Fibroblast of skin of abdomen (primary cell): ENCODE measurements at places on chromosomes 5 and 9.
A peak's percentile ranks its signal among the peaks of the same experiment; 100 is the strongest.

DNA sequence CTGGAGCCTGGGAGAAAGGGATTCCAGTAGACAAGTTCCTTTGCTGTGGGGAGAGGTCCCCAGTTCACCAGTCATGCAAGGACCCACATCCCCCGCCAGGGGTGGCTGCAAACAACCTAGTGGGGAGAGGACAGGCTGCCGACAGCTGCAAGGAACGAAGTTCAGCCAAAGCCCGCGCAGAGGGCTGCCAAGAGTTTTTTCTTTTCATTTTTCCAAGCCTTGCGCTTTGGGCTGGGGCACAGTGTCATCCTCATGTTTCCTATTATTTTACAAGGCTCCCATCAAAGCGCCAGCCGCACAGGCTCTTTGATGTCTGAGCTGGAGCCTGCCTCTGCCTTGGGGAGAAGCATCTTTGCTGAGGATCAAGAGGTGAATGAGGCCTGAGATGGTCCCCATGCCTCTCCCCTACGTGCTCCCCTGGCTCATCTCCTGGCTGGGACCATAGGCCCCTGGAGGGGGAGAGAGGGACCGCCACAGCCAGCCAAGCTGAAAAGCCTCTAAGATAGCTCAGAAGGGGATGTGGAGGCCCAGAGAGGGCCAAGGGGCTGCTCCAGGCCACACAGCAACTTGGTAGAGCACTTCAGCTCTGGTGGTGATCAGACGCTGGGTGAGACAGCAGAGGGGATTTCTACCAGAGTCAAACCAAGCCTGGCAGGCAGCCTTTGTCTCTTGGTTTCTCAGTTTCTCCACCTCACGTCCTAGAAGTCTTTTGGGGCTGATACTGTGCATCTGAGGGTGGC, 50.4 kb upstream of the SYNPO start:
- peak; percentile 73 for DNase-seq

- DNase-seq = no peak
Observed at GRCh38 chr9:3491450-3491849, 34.4 kb downstream of the RFX3 start.

GRCh38 chr9:133963166-133963565, 29.0 kb downstream of the VAV2 start:
- DNase-seq = no peak

- DNase-seq = no peak
Observed at GRCh38 chr5:107661038-107661649, 9.6 kb downstream of the EFNA5 start.

GRCh38 chr9:120970244-120970643, 43.6 kb upstream of the TRAF1 start:
- peak; percentile 9 for DNase-seq

DNA sequence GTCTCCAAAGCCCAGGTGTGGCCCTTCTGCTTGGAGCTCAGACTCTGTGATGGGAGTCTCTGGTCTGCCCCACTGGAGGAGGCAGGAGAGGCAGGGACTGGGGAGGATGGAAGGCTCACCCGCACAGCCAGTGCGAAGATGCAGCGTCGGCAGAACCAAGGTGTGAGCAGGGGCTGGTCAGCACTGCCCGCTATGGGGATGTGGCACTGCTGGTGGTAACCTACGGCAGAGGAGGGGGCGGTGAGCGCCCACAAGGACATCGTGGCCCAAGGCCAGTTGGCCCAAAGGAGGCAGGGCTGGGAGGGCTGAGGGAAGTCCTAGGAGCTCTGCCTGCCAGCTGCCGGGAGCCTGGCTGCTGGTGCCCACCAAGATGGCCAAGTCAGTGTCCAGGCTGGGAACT, 7.3 kb downstream of the PHF19 start:
- DNase-seq = no peak

GRCh38 chr5:13316176-13316575, 628.3 kb downstream of the DNAH5 start:
- no peak for DNase-seq

- DNase-seq = no peak
Observed at GRCh38 chr9:29714860-29715259, 2141.6 kb upstream of the C9orf72 start.

GRCh38 chr5:116566251-116566650, 8.4 kb downstream of the SEMA6A start:
- no peak for DNase-seq

DNA sequence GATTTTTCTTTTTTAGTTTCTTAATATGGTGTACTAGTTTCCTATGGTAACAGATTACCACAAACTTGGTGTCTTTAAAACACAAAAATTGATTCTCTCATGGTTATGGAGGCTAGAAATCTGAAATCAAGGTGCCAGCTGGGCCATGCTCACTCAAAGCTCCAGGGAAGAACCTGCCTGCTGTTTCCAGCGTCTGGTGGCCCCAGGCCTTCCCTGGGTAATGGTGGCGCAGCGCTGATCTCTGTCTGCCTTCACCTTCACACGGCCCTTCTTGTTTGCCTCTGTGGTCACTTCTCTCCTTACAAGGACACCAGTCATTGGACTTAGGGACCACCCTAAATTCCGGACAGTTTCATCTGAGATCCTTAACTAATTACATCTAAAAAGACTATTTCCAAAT, 70.5 kb upstream of the GFPT2 start:
- DNase-seq = no peak

DNA sequence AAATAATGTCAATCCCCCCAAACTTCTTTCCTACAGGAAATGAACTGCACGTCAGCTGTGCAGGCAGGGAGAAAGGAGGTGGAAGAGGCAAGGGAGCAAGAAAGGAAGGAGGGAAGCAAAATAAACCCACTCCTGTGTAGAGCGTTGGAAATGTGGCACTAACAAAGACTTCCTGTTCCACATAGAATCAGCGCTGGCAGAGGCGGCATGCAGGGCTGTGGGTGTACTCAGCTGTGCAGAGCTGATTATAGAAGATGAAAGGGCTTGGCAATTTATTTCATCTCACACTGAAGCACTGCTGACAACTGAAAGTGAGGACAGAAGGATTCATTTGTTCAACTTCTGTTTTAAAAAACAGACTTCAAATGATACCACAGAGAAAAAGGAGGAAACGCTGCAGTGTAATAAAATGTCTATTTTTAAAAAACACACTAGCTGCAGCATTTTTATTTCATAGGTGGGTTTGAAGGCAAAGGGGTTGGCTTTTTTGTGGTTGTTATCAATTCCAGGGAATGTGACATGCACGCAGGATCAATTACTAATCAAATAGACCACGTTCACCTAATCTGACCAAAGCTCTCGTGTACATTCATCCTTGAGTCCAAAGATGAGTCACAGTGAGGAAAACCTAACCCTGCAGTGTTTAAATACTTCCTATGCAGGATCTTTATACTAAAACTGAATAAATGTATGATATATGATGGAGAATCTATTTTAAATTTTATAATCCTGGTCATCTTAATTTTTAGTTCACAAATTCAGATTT, 583.5 kb downstream of the ZNF608 start:
- DNase-seq = peak; percentile 26

DNA sequence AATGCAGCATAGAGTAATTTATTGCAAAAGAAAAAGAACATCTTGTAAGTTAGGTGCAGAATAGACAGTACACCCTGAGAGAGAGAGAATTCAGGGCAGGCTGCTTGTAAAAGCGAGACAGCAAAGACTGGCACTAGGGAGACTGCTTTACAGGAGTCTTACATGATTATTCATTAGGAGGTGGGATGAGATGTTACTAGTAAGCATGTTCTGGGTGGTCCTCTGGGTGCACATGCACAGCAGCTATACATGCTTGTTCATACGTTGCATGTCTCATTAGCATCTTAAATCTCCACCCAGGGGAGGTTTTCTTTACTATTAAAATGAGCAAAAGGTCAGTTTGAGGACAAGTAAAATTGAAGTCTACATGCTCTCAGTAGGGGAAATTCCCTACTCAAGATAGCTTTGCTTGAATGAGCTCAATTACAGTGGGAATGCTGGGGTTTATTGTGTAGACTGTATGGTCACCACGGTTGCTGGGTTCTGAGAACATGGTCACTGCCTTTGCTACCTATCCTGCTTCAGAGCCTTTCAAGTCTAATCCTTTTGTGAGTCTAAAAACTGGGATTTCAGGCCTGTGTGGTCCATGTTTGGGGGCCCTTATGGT, 60.6 kb downstream of the RGS7BP start:
- DNase-seq = no peak

DNA sequence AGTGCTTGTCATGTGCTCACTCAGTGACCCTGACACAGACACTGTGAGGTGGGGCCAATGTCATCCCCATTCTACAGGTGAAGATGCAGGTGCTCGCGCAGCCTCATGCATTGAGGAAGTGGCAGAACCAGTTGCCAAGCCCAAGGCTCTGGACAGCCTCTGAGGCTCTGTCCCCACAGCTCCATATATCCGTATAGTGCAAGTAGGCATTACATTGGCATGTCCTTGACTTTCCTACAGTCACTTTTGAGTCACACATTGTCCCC, 58.8 kb upstream of the ANGPTL2 start:
- no peak for DNase-seq

GRCh38 chr9:134690301-134690751, 48.7 kb downstream of the COL5A1 start:
- DNase-seq = no peak

- DNase-seq = no peak
Observed at GRCh38 chr5:145948921-145949320, 12.5 kb downstream of the SH3RF2 start.

GRCh38 chr5:37492778-37493555, 113.8 kb downstream of the WDR70 start:
- DNase-seq = peak; percentile 17

DNA sequence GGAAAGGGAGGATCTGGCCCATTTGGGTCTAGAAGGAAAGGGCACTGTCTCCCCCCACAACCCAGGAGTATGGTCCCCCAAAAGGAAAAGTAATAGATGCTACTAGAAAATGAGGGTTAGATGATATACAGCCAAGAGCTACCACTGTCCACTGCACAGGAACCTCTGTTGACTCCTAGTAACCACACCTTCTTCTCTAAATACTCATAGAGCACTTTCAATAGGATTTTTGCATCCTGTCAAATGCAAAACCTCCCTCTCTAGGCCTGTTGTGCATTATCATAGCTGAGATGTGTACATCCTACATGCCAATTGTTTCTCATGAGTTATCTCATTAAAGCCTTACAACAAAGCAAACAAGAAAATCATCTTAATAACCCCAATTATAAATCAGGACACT, 66.8 kb downstream of the THBS4 start:
- DNase-seq = no peak

GRCh38 chr9:126376311-126377175, 49.9 kb downstream of the MVB12B start:
- no peak for DNase-seq

DNA sequence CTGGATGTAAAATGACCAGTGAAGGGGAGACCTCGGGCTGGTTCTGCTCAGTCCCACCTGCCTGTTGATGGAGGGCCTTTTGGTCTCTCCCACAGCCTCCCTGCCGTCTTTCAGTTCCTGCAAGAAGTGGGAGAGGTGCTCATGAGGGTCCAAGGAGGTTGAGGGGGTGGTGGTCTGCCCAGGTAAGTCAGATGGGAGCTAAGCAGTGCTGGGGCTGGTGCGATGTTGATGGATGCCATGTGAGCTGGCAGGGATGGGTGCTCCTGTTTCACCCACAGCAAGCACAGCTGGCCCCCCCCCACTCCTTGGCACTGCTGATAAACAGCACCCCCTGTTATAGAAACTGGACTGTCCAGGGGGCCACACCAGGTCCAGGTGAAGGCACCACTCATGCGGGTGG, 145.6 kb downstream of the NSG2 start:
- no peak for DNase-seq

GRCh38 chr9:37617161-37617560, 24.8 kb upstream of the TOMM5 start:
- no peak for DNase-seq

GRCh38 chr5:133824661-133825254, 143.7 kb downstream of the C5orf15 start:
- no peak for DNase-seq

GRCh38 chr9:135612981-135613910, 26.1 kb downstream of the GLT6D1 start:
- no peak for DNase-seq

GRCh38 chr9:77648234-77649108, at the start of gene GNA14:
TSS of gene GNA14 (minus strand) at chr9:77648322. CDS start at chr9:77647793, 529 bp downstream.
- DNase-seq = no peak

DNA sequence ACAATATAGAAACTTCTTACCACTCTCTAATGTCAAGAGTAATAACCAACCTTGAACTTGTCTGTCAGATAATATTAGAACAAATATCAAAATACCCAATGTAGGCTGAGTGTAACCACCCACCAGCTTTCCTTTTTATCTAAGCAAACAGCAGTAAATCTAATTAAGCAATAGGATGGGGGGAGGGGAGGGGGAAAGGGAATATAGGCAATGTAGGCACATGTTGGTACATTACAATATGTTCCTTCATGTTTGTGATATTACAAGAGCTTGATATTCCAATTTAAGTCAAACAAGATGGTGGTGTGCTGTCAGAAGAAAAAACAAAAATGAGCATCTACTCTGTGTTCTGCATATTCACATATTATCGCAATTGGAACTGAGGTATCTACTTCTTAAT, 158.2 kb downstream of the DENND1A start:
- DNase-seq = no peak

- DNase-seq = peak; percentile 85
Observed at GRCh38 chr9:94783102-94783682, 56.7 kb downstream of the AOPEP start.

DNA sequence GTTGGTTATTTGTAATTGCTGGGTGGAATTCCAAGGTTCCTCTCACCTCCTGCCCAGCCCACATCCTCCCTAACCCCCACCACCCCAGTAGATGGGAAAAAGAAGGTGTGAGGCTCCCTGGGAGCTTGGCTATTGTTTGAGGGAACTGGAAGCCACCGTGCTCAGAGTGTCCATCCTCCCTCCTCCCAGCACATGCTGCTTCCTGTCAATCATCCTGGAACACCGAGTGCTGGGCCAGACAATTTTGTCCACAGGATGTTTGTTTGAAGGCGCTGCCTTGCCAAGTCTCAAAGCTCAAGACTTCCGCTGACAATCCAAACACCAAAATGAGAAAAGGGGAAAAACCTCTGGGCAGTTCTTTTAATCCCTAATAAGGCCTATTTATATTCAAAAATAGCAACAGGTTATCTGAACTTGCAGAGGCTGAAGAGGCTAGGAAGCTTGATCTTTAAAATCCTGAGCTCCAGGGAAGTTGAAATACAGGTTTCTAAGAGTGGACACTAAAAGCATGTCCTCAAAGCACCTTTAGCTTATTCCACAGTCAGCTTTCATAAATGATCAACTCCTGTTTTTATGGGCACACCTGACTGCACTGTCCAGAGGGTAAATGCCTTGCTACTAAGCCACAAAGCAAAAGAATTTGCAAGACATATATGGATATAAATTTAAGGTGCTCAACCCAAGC, 286.7 kb downstream of the NFIB start:
- no peak for DNase-seq

- DNase-seq = no peak
Observed at GRCh38 chr9:133583586-133583985, 25.6 kb downstream of the FAM163B start.

DNA sequence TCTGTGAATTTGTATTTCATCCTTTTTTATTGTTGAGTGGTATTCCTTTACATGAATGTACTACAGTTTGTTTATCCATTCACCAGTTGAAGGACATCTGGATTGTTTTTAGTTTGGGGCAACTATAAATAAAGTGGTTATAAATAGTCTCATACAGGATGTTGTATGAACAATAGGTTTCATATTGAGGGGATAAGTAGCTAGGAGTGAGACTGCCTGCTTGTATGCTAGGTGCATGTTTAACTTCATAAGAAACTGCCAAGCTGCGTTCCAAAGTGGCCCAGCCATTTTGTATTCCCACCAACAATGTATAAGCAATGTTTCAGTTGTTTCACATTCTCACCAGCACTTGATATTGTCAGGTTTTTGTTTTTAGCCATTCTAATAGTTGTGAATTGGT, 21.5 kb downstream of the OTULINL start:
- no peak for DNase-seq

GRCh38 chr5:174505621-174506020, 218.8 kb upstream of the MSX2 start:
- DNase-seq = peak; percentile 28
